ENCODE measurements at places on chromosomes 1 and 21.

GRCh38 chr1:180310095-180310494 lies 80.0 kb downstream of the LHX4 start:
- DNase-seq = no peak

- no peak for DNase-seq
These were observed 48.8 kb downstream of the XPR1 start for GRCh38 chr1:180680558-180681144.

- no peak for DNase-seq
These were observed 124.2 kb downstream of the LIPI start for GRCh38 chr21:14086553-14086952.

- no peak for DNase-seq
These were observed 169.6 kb upstream of the LHX8 start for GRCh38 chr1:74964508-74965102.

- no peak for DNase-seq
These were observed 852 bp downstream of the TMEM50A start for GRCh38 chr1:25338986-25339385.

GRCh38 chr1:179126338-179127060 lies 44.6 kb downstream of the TOR3A start:
- DNase-seq = no peak

- no peak for DNase-seq
These were observed 11.6 kb downstream of the KRTAP24-1 start for GRCh38 chr21:30271156-30271555.

DNA sequence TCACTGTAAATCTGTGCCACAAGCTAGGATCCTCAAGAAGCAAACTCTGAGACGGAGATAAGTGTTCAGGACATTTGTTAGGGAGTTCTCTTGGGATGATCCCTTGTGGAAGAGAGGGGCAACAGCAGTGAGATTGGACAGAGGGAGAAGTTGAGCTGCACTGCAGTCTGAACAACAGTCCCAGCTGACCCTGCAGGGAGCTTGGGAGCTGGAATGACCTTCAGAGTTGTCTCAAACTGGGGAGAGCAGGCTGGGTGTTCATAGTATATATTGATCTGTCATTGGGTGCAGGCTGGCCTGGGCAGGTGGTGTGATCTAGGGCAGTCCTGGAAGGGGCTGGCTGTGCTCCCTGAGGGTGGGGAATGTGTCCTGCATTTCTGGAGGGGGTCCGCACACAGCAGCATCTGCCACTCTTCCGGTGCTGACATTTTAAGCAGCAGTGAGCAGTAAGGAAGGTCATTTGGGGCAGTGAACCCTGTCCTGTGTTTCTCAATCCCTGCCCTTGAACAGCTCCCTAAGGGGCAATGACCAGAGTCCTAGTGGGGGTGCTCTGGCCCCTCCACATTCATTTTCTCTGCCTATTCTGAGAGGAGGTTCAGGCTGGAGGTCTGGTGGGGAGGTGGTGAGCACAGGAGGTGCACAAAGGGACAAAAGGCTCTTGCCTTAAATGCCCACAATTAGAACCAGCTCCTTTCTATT lies 90.2 kb upstream of the PPM1J start:
- no peak for DNase-seq

- no peak for DNase-seq
These were observed 3.4 kb downstream of the IGSF21 start for GRCh38 chr1:18110968-18111367.

DNA sequence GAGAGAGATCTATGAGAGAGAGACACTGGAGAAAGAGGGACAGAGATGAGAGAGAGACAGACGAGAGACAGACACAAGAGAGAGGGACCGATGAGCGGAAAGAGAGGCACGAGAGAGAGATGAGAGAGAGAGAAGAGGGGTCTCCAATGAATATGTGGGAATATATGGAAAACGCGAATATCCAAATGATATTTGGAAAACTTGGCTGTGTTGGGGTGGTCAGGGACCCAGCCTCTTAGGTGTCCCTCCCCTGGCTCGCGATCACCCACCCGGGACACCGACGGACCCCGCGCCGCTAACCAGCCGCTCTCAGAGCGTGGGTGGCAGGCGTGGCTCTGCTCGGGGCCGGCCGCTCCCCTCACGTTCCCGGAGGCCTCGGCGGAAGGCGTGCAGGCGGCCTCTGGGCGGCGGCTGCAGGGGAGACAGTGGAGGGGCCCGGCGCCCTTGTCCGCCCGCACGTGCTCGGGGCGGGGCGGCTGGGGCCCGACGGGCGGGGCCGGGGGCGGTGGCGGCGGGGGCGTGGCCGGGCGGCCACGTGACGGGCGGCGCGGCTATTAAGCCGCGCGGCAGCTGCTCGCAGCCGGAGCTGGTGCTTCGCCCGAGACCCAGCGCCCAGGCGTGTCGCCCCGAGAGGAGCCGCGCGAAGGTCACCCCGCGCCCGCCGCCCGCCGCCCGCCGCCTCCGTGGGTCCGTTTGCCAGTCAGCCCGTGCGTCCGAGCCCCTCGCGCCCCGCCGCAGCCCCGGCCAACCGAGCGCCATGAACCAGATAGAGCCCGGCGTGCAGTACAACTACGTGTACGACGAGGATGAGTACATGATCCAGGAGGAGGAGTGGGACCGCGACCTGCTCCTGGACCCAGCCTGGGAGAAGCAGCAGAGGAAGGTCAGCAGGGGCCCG lies at the start of gene ACTN2:
Gene ACTN2, plus strand, starts transcription at position 583 of the 898 bp plus-strand sequence. Its CDS starts 175 bp downstream, at position 758.
- peak; percentile 4 for DNase-seq

- DNase-seq = no peak
These were observed 38.6 kb downstream of the NSL1 start for GRCh38 chr1:212752934-212753497.

DNA sequence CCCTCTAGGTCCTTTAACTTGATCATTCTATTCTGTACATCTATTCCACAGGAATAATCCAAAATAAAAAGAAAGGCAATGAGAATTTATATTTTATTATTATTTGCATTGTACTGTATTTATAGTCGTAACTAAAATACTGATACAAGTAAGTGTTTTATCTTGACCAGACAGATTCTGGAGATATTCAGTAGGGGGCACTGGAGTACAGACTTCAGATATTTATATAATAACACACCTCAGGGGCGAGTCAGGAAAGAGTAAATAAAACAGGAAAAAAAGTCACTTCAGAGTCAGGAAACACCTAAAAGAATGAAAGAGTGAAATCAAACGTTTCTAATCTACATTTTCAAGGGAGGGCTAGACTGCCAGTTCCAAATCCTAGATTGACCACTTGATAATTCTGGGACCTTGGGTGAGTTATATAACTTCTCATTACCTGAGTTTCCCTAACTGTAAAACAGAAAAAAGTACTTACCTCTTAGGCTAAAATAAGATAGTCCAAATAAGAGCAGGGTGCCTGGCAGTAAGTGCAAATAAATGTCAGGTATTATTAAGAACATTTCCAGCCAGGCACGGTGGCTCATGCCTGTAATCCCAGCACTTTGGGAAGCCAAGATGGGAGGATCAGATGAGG lies 31.1 kb upstream of the MTF1 start:
- DNase-seq = peak; percentile 54

DNA sequence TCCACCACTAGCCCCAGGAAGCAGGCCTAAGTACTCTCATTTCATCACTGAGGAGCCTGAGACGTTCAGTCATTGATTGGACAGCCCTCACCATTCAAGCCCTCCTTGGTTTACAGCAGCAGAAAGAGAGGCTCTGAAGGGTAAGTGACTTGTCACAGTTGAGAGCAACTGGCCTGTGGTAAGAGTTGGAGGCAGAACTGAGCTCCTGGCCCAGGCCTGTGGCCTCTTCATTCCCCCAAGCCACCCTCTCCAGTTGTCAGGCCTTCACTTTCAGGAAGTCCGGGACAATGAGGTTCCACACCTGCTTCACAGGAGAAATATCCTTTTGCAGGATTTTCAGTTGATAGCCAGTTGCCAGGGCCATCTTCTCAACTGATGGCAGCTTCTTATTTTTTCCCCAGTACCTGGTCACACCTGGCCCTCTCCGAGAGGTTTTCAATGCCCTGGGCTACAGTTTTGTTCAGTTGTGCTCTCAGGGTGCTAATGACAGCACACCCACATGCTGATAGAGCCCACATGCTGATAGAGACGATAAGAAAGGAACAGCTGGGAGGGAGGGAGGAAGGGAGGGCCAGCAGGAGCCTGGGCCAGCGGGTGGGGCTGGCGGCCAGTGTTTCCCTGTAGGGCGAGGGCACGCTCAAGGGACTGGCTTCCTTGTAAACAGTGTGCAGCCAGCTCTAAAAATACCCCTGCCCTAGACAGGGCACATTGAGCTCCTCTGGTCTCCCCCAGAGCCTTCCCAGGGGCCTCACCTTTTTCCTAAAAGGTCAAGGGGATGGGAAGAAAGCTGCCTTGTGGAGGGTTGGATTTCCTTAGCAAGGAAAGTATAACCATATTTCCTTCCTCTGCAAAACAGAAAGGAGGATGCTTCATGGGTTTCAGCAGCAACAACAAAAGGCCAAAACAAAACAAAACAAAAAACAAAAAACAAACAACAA lies 112.7 kb upstream of the JUN start:
- peak; percentile 64 for DNase-seq

GRCh38 chr1:145729196-145729595 lies 9.9 kb downstream of the CD160 start:
- DNase-seq = no peak

DNA sequence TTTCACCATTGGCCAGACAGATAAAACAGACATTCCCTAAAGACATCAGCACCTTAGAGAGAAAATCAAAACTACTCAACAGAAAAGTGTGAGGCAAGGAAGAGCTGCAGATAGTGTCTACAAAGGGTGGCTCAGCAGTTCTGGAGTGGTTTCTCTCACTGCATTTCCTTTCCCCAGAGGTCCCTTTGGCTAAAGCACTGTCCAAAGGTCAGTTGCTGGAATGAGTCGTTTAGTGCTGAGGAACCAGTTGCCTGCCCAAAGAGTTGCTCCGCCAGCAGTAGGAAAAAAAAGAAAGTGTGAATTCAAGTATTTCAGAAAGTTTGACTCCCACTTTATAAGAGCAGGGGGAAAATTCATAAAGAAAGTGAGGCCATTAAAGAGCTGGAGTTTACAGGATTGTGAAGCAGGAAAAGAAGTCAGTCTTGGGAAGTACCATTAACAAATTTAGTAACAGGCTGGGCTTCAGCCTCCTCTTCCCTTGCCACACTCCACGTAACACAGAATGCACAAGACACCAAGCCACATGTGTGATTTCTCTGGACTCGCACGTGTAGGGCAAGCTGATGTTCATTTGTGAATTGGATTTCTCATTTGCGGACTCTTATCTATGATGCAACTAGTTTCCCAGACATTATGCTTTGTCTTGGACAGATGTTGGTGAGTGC lies 122.2 kb downstream of the RUNX1 start:
- DNase-seq = no peak

DNA sequence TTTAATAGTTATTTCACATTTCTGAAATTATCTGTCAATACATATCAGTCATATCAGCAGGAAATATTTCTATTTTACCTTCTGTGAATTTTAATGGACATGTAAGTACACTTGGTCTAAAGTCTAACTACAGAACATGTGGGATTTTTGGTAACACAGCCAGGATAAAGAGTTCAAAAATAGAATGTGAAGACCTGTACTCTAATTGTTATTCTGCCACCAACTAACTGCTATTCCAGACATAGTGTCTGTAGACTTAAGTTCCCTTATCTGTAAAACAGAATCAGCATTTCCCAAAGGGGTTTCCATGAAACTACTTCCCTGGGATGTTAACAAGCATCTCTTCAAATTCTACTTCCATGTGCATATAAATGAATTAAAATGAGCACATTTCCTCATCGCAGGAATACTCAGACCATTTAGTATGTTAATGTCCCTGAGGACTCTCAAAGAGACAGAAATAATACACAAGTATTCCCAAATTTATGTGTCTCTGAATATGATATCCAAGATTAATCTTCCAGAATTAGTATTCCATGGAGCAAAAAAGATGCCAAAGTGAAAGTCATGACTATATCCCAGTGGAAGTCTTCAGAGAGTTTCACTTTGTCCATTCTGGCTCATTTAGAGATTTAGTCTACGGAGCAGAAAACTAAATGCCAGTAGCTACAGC lies 325.6 kb downstream of the NEGR1 start:
- DNase-seq = no peak

DNA sequence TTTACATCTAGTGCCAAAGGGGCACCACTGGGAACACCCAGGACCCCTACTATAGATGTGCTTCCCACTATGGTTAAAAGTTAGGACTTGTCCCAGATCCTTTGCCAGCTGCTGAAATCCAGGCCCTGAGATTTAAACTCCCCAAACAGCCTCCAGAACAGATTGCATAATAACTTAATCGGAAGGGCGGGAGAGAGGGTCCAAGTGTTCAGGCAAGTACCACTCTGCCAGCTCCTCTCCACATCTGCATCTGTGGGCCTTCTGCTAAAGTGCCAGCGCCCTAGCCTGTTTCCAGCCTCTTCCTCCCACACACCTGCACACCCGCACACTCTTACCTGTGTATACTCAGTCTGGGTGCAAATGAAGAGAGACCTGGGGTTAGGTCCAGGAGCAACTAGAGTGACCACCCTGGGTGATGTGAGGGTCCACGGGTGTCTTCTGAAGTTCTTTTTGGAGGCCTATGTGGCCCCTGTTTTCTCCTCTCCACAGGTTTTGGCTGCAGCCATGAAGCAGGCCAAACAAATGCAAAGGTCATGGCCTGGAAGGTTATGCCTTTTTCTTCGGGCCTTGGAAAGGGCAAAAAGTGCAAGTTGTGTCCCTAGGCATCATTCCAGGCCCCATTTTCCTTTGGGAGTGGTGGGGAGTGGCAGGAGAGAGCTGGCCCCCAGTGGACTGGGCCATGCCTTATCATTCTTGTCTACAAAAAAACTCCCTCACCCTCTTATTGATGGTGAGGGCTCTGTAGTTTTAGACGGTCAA lies 29.3 kb downstream of the KIRREL1 start:
- DNase-seq = no peak

- DNase-seq = no peak
These were observed 415.0 kb upstream of the ESRRG start for GRCh38 chr1:217138173-217138765.

DNA sequence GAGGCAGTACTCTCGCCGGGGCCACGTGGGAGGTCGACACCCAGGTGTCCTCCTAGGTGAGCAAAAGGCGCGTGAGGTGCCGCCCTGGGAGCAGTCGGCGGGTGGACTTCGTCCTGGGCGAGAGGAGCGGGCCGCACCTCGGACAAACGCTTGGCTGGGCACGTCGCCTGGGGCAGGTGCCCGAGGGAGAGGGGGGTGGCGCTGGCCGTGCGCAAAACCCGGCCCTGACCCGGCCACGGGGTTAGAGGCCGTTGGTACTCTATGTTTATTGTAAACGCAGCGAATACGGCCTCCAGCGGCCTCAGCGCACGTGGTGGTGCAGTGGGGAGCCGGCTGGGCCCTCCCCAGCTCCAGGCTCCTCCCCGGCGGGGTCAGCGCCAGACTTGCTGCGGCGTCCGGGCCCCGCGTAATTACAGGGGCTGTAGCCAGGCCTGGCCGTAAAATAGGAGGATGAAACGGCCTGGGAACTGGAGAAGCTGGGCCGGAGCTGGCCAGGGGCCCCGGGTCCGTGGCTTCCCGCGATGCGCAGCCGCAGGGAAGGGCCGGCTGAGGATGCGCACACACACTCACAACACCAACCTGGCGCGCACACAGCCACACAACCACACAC lies 1.6 kb upstream of the EFNA1 start:
- peak; percentile 81 for DNase-seq

GRCh38 chr1:63937461-63938022 lies 163.7 kb downstream of the ROR1 start:
- no peak for DNase-seq

Measured in NCI-H526 treated with DMSO at 0.1 percent for 48 hours (cell line).